ENCODE measurements at places on chromosomes 3 and 15. TPM values are rescaled to one million over a fixed set of nuclear protein-coding genes. Genes with fewer than 3 reads are reported as not detected.

DNA sequence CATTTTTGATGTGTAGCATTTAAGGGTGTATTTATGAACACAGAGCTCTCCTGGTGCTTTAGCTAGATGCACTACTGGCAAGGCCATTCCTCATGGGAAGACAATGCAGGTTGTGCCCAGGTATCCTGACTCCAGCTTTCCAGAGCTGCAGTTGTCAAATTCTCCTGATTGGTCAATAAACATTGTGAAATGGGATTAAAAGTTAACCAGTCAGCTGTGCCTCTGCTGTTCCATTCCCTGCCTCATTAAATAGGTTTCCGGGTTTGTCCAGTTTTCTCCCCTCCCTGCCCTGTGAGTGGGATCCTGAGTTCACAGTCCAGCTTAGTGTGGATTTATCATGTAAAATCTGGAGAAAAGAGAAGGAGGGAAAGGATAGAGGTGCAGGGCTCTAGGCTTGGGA, 207.3 kb downstream of the SQOR start:
- no peaks in the 10 kb centered on the region for H3K27me3 ChIP-seq
- no peaks in the 10 kb centered on the region for H3K4me1 ChIP-seq
- no peak overlapping the region for H3K4me3 ChIP-seq
- no peaks in the 10 kb centered on the region for H3K36me3 ChIP-seq
- no peak for DNase-seq

DNA sequence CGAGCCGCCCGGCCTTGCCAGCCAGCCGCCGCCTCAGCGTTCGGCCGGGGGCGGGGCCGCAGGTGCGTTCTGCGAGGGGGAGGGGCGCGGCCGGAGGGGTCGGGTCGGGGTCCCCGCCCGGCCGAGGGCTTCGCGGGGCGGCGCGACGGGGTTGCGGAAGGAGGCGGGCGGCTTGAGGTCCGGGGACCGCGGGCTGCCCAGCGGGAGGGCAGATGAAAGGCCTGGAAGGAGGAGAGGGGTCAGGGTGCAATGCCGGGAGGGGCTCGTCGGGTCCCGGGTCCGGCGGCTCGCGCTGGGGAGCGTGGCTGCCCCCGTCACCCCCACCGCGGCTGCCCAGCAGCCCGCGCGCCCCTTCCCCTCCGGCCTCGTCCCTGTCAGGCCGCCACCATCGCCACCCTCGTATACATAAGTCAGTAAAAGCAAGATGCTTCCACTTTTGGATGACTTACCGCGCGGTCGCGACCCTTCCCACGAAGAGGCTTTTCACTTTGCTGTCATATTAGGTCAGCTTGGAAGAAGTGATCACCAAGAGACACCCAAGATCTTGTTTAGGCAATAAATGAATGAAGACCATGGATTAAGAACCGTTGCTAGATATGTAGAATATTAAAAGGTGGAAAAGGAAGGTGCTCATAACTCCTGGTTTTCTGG, 620 bp upstream of the ANP32A start:
- DNase-seq, result no peak
- H3K36me3 ChIP-seq, result no peaks in the 10 kb centered on the region
- H3K27me3 ChIP-seq, result no peaks in the 10 kb centered on the region
- H3K4me3 ChIP-seq, result peak overlapping the region; percentile 89

DNA sequence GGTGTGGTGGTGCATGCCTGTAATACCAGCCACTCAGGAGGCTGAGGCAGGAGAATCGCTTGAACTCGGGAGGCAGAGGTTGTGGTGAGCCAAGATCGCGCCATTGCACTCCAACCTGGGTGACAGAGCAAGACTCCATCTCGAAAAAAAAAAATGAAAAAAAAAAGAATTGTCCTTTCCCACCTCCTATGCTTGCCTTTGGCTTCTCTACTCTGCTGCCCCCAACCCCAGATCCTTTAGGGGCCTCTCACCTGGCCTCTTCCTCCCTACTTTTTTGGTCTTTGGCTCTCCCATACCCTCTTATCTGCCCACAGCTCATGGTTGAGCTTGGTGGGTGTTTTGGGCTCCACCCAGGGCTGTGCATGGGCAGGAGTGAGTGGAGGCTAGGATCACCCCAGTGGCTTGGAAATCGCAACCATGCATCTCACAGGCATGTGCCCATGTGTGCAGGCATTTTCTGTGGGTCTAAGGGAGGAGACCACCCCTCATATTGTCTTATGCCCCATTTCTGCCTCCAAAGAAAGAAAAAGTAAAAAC, 2.1 kb upstream of the SHISA5 start:
- H3K36me3 ChIP-seq, result no peaks in the 10 kb centered on the region
- no peaks in the 10 kb centered on the region for H3K27me3 ChIP-seq
- peaks cover 67% of the 10 kb centered on the region for H3K4me1 ChIP-seq
- DNase-seq, result no peak
- peak overlapping the region; percentile 92 for H3K27ac ChIP-seq

- no peaks in the 10 kb centered on the region for H3K27me3 ChIP-seq
- no peak overlapping the region for H3K27ac ChIP-seq
- H3K4me1 ChIP-seq, result no peaks in the 10 kb centered on the region
- no peak for DNase-seq
- no peaks in the 10 kb centered on the region for H3K36me3 ChIP-seq
These were observed 8.1 kb upstream of the PHC3 start for GRCh38 chr3:170189398-170190256.

- H3K27ac ChIP-seq, result no peak overlapping the region
- no peaks in the 10 kb centered on the region for H3K4me1 ChIP-seq
- DNase-seq, result no peak
- H3K27me3 ChIP-seq, result no peaks in the 10 kb centered on the region
- no peak overlapping the region for H3K4me3 ChIP-seq
These were observed 52.0 kb upstream of the RYK start for GRCh38 chr3:134302674-134303073.

DNA sequence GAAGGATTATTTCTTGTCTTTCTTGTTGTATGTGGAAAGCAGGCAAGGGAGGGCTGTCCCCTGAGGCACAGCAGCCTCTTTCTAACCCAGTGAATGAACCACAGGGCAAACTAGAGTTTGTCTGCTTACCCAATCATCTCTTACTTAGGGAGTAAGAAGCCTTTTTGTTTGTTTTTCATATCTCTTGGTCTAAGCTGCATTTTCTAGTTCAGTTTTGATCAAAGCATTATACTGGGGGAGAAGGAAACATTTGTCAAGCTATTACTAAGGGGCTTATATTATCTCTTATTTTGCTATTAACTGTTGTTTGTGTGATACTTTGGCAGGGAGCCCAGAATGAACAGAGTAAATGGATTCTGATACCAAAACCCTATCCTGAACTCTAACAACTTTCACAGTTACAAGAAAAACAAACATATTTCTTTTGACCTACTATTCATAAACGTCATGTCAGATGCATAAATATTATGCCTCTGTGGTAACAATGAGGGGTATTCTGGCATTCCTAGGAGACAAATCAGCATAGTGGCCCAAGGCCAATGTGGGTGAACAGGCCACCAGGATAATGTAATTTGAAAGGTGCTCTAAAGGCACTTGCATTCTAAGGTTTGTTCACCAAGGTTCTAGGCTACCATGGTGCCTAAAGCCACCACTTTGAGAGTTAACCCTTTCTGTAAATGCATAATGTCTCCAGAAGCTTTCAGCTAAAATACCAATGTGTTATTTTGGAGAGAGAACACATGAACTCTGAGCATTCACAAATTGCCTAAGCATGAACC, 271.6 kb upstream of the ZPLD1 start:
- DNase-seq, result peak; percentile 84
- H3K27ac ChIP-seq, result peak overlapping the region; percentile 87
- H3K27me3 ChIP-seq, result no peaks in the 10 kb centered on the region
- H3K36me3 ChIP-seq, result no peaks in the 10 kb centered on the region

- H3K4me3 ChIP-seq, result no peak overlapping the region
- no peak for DNase-seq
- H3K4me1 ChIP-seq, result peaks cover 73% of the 10 kb centered on the region
- H3K27me3 ChIP-seq, result no peaks in the 10 kb centered on the region
- H3K36me3 ChIP-seq, result no peaks in the 10 kb centered on the region
- peak overlapping the region; percentile 34 for H3K27ac ChIP-seq
These were observed 13.7 kb downstream of the FLNB start for GRCh38 chr3:58021962-58022361.

CFAP161 gene
- total RNA-seq, result 1.4 TPM

- H3K4me3 ChIP-seq, result no peak overlapping the region
- no peaks in the 10 kb centered on the region for H3K36me3 ChIP-seq
- no peaks in the 10 kb centered on the region for H3K27me3 ChIP-seq
- no peak for DNase-seq
These were observed 119.9 kb upstream of the FHIT start for GRCh38 chr3:61371123-61371522.

- H3K36me3 ChIP-seq, result no peaks in the 10 kb centered on the region
- peaks cover 43% of the 10 kb centered on the region for H3K27me3 ChIP-seq
- H3K4me3 ChIP-seq, result no peak overlapping the region
These were observed 186.9 kb downstream of the ARRDC4 start for GRCh38 chr15:98147415-98147814.

DNA sequence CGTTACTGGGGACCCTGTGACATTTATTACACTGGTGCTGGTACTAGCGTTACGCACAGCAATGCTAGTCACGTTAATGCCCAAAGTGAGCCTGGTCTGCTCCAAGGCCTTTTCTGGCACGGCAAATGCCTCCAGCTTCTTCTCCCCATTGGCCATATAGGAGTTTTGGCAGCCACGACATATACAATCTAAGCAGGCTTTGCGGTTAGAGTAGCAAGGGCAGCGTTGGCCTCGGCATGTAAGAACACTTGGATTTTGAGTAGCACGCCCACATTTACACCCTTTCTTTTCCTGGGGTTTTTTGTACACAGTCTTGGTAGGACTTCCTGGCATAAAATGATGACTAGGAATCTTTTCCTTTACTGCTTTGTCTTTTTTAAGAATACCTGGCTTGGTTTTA, 44.9 kb downstream of the MSL2 start:
- no peak for DNase-seq
- peaks cover 22% of the 10 kb centered on the region for H3K36me3 ChIP-seq
- no peaks in the 10 kb centered on the region for H3K4me1 ChIP-seq
- no peaks in the 10 kb centered on the region for H3K27me3 ChIP-seq
- no peak overlapping the region for H3K4me3 ChIP-seq
- H3K27ac ChIP-seq, result no peak overlapping the region

GRCh38 chr3:139527265-139527664, 12.3 kb downstream of the RBP1 start:
- peaks cover 3% of the 10 kb centered on the region for H3K4me1 ChIP-seq
- H3K36me3 ChIP-seq, result no peaks in the 10 kb centered on the region
- no peaks in the 10 kb centered on the region for H3K27me3 ChIP-seq
- no peak for DNase-seq
- no peak overlapping the region for H3K4me3 ChIP-seq

WDR72 gene
- 1.8 TPM for total RNA-seq

SLC38A3 gene
- total RNA-seq, result 0.33 TPM

- H3K27me3 ChIP-seq, result no peaks in the 10 kb centered on the region
- H3K4me3 ChIP-seq, result no peak overlapping the region
- H3K36me3 ChIP-seq, result peaks cover 34% of the 10 kb centered on the region
- DNase-seq, result no peak
- no peak overlapping the region for H3K27ac ChIP-seq
These were observed 16.2 kb downstream of the DCUN1D1 start for GRCh38 chr3:182964179-182964578.

PLA2G4D gene
- 1.4 TPM for total RNA-seq

DNA sequence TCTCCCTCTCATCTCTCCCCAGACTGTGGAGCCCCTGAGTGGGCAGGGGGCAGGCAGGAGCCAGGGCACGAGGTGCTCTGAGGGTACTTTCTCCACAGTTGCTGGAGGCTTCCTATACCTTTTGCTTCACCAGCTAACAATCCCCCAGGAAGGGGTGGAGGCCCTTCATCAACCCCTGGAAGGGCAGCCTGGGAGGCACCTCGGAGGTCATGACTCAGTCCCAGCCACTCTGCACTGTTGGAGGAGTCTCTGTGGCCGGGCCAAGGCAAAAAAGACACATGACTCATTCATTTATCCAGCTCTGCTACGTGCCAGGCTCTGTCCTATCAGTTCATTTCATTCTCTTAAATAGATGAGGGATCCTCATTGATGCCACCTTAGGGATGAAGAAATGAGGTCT, 15.6 kb upstream of the KY start:
- DNase-seq, result no peak
- no peak overlapping the region for H3K4me3 ChIP-seq
- H3K27ac ChIP-seq, result no peak overlapping the region
- H3K27me3 ChIP-seq, result peaks cover 43% of the 10 kb centered on the region
- no peaks in the 10 kb centered on the region for H3K36me3 ChIP-seq

- DNase-seq, result no peak
- H3K4me1 ChIP-seq, result peaks cover 33% of the 10 kb centered on the region
- H3K27ac ChIP-seq, result no peak overlapping the region
- H3K36me3 ChIP-seq, result no peaks in the 10 kb centered on the region
- H3K27me3 ChIP-seq, result no peaks in the 10 kb centered on the region
- peak overlapping the region; percentile 66 for H3K4me3 ChIP-seq
These were observed 1.1 kb downstream of the ZBTB47 start for GRCh38 chr3:42654331-42655201.

IL5RA gene
- not detected for total RNA-seq

BRK1 gene
- 109 TPM for total RNA-seq

- H3K27me3 ChIP-seq, result peaks cover 21% of the 10 kb centered on the region
- H3K4me1 ChIP-seq, result no peaks in the 10 kb centered on the region
- H3K4me3 ChIP-seq, result no peak overlapping the region
These were observed 111.0 kb upstream of the KLF13 start for GRCh38 chr15:31215490-31216214.
